IMR-90 (cell line): ENCODE measurements at places on chromosomes 3 and 15. TPM values are rescaled to one million over a fixed set of nuclear protein-coding genes. Genes with fewer than 3 reads are reported as not detected.

GRCh38 chr3:95752199-95752598, 1062.2 kb upstream of the EPHA6 start:
- DNase-seq = no peak

DNA sequence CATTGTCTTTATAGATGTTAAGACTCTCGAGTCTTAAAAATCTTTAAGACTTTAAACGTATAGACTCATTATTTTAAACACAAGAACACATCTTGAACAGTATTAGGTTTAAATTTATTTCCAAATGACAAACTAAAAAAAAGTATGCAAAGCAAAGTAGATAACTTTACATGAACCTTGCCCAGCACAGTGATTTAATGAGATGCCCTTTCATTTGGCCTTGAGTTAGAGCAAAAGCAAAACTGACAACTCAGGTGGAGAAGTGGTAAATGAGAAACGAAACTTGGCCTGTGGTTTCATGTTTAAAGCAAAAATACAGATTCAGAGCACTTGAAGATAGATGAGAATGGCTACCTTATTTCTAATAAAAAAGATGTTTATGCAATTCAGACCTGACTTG, 8.6 kb downstream of the GPR15 start:
- DNase-seq = no peak

- no peak for DNase-seq
Measured at GRCh38 chr3:187929112-187929816, 184.0 kb upstream of the BCL6 start.

DNA sequence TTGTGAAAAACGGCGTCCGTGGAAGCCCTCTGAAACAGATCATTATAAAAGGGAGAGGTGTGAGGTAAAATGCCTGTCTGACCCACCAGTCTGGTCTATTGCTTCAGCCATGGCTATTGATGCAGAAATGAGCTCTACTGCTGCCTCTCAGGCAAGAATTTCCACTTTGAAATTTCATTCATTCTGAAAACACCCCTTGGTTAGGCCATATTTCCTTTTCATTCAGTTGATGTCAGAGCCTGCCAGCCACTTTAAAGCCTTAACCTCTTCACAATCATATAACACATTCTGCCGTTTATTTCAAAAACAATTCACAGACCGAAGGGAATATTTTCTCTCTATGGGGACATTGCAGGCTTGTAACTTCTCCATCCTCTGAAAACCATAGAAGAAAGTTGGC, 71.9 kb downstream of the FOXB1 start:
- no peak for DNase-seq

- peak; percentile 15 for DNase-seq
Measured at GRCh38 chr15:50182219-50183013, 420 bp downstream of the SLC27A2 start.

Gene UBL7
- polyA plus RNA-seq = 78.4 and 80.1 TPM in 2 replicates

Gene HESX1
- polyA plus RNA-seq = 0.65 and 0.82 TPM in 2 replicates

Gene SCAANT1
- polyA plus RNA-seq = not detected in 2 replicates

Gene GRAMD1C
- 1.5 and 2.5 TPM in 2 replicates for polyA plus RNA-seq
